ENCODE measurements at places on chromosomes 2 and 18.

- no peak for DNase-seq
Observed at GRCh38 chr2:70141902-70142589, 48.8 kb downstream of the C2orf42 start.

DNA sequence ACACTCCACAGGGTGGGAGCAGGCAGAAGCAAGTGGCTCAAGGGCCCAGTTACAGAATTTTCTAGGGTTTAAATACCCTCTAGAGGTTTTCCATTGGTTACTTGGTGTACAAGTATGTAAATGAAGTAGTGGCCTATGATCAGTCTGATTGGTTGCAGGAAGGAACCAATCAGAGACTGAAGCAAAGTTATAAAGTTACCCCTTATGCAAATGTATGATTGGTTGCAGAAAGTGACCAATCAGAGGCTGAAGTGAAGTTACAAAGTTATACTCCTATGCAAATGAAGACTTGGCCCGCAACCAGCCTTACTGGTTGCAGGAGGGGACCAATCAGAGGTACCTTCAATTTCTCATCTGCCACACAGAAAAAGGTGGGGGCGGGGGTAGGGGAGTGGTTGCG, 154.6 kb downstream of the INO80D start:
- DNase-seq, result no peak

DNA sequence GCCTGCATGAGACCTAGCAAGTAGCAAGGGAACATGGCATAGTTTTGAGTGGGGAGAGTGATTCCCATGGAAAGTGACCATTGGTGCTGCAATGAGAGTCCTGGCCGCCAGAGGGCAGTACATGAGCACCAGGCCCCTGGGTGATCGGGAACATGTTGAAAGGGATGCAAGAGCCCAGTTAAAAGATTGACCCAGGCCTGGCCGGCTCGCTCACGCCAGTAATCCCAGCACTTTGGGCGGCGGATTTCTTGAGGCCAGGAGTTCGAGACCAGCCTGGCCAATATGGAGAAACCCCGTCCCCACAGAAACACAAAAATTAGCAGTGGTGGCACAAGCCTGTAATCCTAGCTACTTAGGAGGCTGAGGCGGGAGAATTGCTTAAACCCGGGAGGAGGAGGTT, 22.2 kb downstream of the FAP start:
- peak; percentile 2 for DNase-seq

DNA sequence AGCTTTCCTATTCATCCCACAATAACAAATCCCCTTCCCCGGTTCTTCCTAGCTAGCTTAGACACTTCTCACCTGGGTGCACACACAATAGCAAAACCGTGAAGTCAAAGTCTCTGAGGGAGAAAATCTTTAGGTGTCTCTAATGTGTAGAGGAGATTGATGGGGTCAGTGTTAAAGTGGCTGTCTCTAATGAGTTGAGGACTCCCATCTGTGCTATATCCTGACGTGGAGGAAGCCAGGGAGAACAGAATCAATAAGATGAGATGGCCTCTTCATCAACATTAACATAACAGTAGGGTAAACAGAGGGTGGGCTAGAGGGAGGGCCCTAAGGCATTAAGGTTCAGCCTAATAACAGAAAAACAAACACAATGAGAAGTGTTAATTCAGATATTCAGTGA, 120.4 kb downstream of the SLC5A7 start:
- DNase-seq, result no peak

DNA sequence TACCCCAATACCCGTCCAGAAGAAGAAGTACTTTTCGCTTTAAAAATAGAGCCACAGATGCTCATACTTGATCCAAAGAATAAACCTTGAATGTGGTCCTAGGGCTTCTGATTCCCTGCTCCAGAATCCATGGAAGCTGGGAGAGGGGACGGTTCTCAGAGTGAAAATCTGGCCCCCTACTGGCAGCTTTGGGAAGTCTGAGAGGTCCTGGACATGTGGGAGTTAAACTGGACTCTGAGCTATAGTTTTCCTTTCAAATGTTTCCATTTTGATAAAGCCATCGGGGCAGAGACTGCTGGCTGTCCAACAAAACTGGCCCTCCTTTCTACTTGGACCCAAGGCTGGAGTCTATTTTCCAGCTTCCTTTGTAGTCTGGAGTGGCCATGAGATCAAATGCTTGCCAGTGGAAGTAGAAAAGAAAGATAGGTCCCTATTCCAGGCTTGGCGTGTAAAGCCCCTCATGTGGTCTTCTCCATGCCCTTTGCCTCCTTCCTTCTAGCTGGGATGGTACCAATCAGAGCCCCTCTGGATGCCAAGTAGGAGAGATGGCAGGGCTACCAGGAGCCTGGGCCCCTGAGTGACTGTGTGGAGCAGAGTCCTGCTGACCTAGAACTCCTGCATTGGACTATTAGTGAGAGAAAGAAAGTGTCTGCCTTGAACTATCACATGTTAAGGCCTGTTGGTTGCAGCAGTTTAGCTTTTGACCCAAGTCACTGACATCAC, 37.7 kb upstream of the TBC1D8 start:
- DNase-seq, result peak; percentile 7

GRCh38 chr2:69003731-69004130, 9.2 kb upstream of the ANTXR1 start:
- no peak for DNase-seq

DNA sequence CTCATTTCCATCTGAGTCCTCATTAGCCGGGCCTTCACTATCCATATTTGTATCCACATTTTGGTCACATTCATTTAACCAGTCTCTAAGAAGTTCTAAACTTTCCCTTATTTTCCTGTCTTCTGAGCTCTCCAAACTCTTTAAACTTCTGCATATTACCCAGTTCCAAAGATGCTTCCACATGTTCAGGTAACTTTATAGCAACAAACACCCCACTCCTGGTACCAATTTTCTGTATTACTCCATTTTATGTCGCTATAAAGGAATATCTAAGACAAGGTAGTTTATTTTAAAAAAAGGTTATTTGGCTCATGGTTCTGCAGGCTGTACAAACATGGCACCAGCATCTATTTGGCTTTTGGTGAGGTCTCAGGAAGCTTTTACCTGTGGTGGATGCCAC, 38.8 kb upstream of the AGFG1 start:
- no peak for DNase-seq

DNA sequence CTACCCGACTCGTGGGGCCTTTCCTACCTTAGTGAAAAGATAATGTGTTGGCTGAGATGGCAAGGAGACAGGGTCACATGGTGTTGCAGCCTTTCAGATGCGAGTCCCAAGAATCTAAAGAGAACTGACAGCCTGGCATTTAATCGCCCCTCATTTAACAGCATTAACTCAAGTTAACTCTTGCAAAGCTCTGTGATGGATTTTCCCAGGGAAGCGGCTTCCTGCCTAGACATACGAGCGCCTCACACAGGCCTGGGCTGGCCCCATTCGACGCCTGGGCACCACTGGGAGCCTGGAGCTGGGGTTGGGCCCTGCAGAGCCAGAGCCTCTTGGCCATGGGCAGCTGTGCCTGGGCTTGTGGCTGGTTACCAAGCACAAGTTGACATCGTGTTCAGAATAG, 140.8 kb downstream of the SEPTIN10 start:
- DNase-seq, result no peak

- DNase-seq, result no peak
Observed at GRCh38 chr2:59925321-59925720, 628.1 kb downstream of the BCL11A start.

- no peak for DNase-seq
Observed at GRCh38 chr18:74512321-74513053, 16.3 kb downstream of the CNDP2 start.

DNA sequence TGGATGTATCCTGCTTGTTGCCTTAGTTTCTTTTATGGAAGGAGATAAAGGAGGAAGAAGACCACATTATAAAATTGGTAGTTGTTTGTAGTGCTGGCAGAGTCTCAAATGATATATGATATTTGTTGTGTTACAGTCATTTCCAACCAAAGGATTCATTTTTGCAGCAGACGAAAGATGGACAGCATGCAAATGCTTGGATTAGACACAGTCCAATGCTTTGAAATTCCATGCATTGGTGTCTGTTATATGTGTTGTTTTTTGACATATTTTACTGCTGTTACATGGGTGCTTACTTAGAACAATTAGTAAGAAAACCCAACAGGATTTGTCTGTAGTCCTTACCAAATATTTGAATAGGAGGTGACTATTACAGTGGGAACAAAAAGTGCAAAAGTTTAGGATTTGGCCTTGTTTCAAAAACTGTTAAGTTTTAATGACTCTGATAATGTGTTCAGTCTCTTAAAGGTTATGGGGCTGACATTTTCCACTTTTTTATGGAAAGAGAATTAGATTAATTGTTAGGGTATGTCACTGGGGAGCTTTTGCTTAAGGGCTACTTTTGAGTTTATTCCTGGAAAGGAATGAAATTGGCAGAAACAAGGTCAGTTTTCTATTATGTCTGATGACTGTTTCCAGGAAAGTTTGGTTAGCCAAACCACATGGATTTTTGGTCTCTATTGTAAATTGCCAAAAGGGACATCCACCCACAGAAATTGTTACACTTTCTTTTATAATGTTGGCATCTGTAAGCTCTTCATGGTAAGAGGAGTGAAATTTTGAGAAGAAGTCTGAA, 229.4 kb upstream of the MMADHC start:
- DNase-seq, result no peak

DNA sequence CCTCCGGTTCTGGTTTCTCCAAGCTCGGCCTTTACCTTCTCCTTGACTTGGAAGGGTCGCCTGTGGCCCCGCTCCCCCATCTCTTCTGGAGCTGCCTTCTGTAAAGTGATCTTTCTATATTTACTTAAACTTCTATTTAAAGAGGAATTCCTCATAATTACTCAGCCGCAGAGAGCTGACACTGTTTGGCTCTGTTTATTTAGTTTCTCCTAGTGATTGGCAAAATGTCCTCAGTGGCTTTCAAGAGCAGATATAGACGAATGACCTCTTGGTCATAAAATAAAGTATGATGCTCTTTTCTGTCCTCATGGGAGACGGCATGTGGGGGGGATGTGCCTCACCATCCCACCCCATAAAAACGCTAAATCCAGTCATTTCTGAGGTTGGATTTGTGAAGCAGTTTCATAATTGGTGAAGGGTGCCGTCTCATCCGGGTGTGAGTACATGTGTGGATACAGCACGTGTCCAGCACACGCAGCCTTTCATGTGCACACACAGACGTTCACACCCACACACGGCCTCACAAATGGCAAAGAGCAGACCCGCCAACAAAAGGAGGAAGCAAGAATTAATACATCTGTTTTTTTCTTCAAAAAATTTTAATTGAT, 43.4 kb upstream of the SMAD7 start:
- no peak for DNase-seq

DNA sequence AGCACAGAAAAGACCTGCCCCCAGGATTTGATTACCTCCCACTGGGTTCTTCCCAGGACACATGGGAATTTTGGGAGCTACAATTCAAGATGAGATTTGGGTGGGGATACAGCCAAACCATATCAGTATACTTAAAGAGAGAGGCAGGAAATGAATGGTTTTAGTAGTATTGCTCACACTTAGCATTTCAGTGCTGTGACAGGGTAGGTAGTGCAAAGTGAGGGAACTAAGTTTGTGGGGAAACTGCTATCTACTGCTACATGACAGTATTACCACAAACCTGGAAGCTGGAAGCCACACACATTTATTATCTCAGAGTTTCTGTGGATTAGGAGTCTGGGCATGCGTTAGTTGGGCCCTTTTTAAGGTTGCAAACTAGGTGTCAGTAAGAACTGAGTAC, 450.7 kb downstream of the LPIN1 start:
- no peak for DNase-seq

DNA sequence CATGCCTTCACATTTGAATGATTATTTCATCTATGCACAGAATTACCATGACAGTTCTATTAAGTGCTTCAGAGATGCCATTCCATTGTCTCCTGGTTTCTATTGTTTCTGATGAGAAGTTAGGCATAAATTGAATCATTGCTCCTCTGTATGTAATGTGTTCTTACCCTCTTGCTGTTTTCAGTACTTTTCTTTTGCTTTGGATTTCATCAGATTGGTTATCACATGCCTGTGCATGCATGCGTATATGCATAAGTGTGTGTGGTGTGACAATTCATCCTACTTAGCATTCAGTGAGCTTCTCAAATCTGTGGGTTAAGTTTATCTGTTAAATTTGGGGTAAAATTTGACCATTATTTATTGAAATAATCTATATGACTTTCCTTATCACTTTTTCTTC, 263.3 kb upstream of the RND3 start:
- DNase-seq, result no peak
